ENCODE measurements at places on chromosomes 4 and X.

GRCh38 chr4:52837716-52838558 lies 24.2 kb upstream of the RASL11B start:
- DNase-seq: no peak

DNA sequence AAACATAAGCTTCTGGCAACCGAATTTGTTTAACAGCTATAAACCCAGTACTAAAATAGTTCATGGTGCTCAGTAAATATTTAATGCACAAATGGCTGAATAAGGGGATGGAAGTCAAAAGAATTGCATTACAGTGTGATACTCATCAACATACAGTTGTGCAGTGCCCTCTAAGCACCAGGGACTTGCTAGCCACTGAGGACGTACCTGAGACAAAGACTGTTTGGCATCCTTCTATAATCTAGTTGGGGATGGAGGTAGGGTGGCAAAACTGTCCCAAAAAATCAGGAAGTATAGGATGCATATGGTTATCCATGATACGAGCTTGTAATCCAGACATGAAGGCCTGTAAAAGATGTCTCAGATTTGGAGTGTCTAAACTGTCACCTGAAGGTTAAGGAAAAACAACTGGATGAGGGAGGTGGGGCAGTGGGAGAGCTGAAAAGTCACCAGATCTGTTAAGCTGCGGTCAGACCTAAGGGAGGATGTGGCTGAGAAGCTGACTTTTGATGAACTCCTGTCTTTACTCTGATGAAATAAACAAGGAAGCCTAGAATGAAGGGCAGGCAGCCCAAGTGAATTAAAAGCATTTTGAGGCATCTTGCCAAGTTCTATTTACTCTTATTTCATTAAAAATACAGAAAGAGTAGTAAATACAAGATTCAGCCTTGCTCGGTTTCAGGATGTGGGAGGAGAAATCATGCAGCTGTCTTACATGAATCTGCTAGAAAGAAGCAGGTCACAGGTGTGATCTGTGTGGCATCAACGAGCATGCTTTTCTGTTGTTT lies 12.0 kb upstream of the CD38 start:
- peak; percentile 29 for DNase-seq

- no peak for DNase-seq
Observed at GRCh38 chrX:120564925-120565324, 4.2 kb upstream of the CUL4B start.

DNA sequence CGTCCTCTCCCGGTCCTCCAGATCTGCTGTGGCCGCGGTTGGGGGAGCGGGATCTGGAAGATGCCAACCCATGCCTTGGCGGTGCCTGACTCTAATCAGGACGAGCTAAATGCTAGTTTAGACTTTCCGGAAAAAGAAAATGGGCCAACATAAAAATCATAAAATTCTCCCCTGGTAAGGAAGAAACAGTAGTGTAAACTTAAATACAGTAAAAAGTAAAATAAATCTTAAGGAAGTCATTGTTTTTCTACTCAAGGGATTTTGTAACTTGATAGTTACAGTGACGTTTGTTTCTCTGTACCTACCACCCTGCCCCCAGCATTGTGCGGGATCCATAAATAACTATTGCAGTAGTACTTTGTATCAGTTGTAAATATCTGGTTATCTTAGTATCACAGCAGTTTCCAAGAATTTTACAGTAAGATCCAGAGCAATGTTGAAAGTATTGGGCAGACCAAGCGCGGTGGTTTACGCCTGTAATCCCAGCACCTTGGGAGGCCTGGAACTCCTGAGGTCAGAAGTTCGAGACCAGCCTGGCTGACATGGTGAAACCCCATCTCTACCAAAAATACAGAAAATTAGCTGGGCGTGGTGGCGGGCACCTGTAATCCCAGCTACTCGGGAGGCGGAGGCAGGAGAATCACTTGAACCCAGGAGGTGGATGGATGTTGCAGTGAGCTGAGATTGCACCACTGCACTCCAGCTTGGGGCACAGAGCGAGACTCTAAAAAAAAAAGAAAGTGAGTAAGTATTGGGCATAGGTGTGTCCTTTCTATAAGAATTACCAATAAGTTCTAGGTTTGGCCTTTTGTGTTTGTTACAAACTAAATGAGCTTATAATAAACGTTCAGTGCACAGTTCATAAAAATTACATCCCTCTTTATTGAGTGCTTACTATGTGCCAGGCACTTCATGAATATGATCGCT lies 1.0 kb upstream of the PLA2G12A start:
- no peak for DNase-seq

DNA sequence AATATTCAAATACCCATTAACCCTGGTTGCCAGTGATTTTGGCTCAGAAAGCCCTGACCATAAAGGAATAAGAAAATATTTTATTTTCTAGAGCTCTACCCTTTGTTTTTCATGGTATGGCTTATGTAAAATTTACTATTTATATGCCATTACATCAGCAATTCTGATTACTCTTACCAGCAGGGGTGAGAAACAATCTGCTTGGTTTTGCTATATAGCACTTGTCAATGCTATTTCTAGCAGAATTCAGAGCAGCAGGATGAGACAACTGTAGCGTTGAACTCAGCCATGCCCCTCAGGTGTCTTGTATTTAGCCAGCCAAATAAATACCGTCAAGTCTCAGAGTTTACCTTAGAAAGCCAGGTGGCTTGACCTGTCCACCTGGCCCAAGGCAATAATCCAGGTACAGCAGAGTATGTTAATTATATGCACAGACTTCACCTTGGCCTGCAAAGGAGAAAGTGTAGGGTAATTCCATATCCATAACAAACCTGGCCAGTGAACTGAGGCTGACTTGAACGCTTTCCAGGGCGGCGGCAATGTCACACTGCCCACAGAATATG lies 1303.5 kb downstream of the RAPGEF2 start:
- DNase-seq: no peak

DNA sequence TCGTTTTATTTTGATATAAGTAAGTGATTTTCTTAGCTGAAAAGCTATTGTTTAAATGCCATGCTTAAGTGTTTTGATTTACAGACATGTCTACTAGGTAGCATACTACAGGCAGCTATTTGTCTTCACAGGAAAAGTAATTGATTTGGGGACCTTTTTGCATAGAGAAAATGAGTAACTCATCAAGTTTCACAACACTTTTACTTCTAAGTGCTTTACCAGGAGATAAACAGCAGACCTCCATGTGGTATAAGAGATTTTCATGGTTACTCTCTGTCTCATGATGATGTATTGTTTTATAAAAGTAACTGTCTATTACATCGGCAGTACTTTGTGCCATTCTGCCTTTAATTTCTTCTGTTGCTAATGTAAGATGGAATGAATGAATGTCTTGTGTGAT lies 28.7 kb downstream of the RBPJ start:
- DNase-seq: no peak

- no peak for DNase-seq
Observed at GRCh38 chrX:115525486-115525885, 35.5 kb upstream of the PLS3 start.

GRCh38 chr4:11565213-11565612 lies 136.5 kb upstream of the HS3ST1 start:
- no peak for DNase-seq

- no peak for DNase-seq
Observed at GRCh38 chrX:70664726-70665125, 220.1 kb downstream of the DLG3 start.

GRCh38 chrX:88613338-88613737 lies 133.7 kb upstream of the CPXCR1 start:
- DNase-seq: no peak

Measured in stimulated activated CD4-positive, alpha-beta T cell treated with anti-CD3 and anti-CD28 coated beads, Interleukin-4, amount 100 ng/mL, for 4 hours (primary cell).